ENCODE measurements at places on chromosomes 12 and 14.
A peak's percentile ranks its signal among the peaks of the same experiment; 100 is the strongest.

DNA sequence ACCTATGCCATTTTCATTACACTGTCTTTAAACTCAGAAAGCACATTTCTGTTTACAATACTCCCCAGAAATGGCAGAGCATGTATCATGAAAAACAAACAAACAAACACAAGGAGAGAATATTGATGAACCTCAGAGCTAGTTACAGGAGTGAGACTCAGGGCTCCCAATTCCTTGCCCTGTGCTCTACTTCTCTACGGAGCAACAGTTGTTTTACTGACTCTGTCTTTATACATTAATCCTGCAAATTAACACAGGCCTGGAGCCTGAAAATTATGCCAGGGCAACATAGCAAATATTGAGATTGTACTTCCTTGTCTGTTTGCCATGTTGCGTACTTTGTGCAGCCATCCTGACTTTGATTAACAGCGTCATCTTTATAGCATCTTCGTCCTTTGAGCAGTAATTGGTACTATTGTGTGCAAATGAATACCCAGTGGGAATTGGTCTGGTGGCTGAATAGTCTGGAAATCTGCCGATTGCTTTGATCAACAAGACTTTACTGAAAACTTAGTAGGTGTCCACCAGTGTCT, 15.2 kb upstream of the AKAP6 start:
- no peak for DNase-seq

GRCh38 chr14:36300337-36300736, 20.1 kb downstream of the MBIP start:
- DNase-seq = no peak

- peak; percentile 83 for DNase-seq
These were observed 34.8 kb downstream of the DLK1 start for GRCh38 chr14:100761481-100761880.

GRCh38 chr12:104064842-104065427, 604 bp downstream of the HCFC2 start:
- DNase-seq = no peak

DNA sequence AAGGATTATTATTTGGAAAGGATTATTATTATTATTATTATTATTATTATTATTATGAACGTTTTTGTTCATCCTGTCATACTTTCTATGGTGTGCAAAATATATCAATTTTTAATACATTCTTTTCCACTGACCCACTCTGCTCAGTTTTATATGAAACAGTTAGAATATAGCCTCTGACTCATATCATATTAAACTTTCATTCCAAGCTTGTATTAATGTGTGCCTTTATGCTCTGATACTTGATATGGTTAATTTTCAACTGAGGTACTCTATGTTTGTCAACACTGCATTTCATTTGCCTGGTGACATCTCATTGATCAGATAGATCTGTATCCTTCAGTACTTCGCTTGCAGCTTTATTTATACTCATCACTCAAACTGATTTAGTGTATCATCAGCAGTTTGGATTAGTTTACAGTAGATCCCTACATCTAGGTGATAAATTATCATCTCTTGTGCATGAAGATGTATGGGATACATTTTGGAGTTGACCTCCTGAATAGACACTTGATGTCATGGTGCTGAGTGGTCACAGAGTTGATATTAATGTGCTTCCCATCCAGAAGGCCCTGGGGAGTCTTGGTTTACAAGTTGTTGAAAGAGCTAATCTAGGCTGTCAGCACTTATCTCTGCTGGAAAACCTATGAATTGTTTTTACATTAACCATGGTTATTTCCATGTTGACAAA, 271.8 kb downstream of the TRHDE start:
- no peak for DNase-seq

- DNase-seq = no peak
These were observed 23.6 kb downstream of the DAD1 start for GRCh38 chr14:22565391-22565945.

Data from Daoy (cell line).